Glutamatergic neuron (in vitro differentiated cells): ENCODE measurements at places on chromosomes 1 and 21. TPM values are rescaled to one million over a fixed set of nuclear protein-coding genes. Genes with fewer than 3 reads are reported as not detected.

The REN gene
- total RNA-seq, result not detected

The KCNA3 gene
- 2.7 TPM for total RNA-seq

The SLC26A9 gene
- not detected for total RNA-seq

The LRRIQ3 gene
- total RNA-seq, result 0.20 TPM

The LAPTM5 gene
- 0.56 TPM for total RNA-seq

The OXCT2 gene
- 0.37 TPM for total RNA-seq

The S100A14 gene
- not detected for total RNA-seq

The TARDBP gene
- 161 TPM for total RNA-seq

The VCAM1 gene
- total RNA-seq, result 0.98 TPM

The SLC5A9 gene
- not detected for total RNA-seq

- peak; percentile 58 for DNase-seq
These were observed 30.0 kb upstream of the SGIP1 start for GRCh38 chr1:66503841-66504470.

GRCh38 chr21:39071623-39072214 is 111.5 kb downstream of the PSMG1 start:
- no peak for DNase-seq

DNA sequence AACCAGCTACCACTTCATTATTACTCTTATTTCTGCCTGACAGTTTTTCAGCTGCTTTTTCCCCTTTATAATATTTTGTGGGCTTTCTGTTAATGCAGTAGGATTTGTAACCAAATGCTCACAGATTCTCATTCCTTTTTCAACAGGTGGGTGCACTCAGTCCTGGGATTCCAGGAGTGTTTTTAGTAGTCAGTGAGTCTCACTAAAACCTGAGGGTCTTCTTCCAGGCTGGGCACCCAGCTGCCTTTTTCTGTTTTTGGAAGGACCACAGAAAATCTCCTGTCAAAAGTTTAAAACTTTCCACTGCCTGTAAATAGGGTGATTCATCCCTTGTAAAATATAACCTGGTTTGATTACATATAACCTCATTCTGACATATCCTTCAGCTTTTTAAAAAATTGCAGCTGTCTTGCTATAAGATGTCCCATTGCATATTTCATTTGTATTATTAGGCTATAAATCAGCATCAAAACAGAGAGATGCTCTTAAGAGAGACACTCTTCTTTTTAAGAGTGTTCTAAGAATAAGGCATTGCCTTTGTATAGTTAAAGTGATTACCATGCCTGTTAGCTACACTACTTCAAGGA is 16.8 kb upstream of the CEP350 start:
- no peak for DNase-seq

DNA sequence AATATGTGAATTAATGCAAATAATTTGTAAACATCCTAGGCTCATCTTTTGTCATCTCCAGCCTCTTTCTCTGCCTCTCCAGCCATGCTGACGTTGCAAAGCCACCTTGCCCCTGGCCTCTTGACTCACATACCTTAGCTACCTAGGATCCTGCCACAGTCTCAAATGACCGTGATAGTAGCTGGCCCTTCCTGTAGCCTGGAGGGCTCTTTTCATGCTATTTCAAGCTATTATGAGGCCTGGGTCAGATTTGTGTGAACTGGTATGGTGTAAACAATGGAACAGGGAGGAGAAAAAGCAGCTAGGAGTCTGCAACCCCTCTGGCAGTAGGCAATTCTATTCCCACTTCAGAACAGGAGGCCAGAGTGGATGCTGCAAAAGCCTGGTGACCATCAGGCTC is 337.7 kb downstream of the DISC1 start:
- no peak for DNase-seq

- no peak for DNase-seq
These were observed 33.9 kb upstream of the LGALS8 start for GRCh38 chr1:236489710-236490377.

- peak; percentile 57 for DNase-seq
These were observed 506 bp downstream of the JUN start for GRCh38 chr1:58783090-58783992.

GRCh38 chr1:52204696-52205095 is 62.8 kb downstream of the ZFYVE9 start:
- no peak for DNase-seq

DNA sequence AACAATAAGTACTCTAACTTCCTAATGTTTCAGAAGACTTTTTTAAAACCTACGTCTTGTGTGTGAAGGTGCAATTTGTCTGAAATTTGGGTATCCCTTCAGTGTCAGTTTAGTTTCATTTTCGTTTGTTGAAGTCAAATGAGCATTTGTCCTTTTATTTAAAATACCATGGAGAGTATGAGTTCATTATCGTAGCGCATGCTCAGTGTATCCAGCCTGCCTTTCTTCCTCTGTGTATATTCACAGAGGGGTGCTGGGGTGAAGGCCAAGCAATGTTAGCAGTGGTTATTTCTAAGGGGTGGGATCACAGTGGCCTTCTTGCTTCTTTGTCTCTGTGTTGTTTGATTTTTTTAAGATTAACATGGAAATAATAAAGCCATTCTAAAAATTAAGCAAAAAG is 43.2 kb downstream of the CNN3 start:
- DNase-seq, result no peak

- peak; percentile 36 for DNase-seq
These were observed 1.0 kb upstream of the EFNA1 start for GRCh38 chr1:155126556-155127104.

DNA sequence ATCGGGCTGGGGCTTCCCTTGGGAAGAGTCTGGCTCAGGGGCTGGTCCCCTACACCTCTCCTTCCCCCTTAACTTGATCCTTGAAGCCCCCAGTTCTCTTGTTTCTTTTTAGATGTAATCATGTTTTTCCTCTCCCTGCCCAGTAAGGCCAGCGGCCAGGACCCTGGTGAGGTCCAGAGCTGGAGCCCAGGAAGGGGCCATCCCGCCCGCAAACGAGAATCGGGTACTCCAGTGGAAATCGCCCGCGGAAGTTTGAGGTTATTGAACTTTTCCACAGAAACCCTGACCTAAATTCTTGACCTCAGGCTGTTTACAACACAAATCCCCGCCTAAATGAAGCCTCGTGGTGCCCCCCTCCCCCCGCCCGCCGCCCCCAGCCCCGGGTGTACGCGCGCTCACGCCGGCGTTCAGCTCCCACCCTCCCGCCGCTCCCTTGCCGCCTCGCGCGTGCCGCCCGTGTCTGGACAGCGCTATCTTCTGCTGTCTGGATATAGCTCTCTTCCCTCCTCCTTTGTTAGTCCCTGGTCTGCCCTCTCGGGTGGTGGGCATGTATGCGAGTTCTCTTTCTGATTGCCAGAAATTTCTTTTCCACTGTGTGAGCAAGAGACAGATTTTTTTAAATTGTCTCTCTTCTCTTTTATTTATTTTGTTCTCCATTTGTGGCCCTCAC is 165.9 kb upstream of the CACNA1E start:
- DNase-seq, result peak; percentile 34

GRCh38 chr1:182301026-182301436 is 90.6 kb downstream of the GLUL start:
- no peak for DNase-seq

DNA sequence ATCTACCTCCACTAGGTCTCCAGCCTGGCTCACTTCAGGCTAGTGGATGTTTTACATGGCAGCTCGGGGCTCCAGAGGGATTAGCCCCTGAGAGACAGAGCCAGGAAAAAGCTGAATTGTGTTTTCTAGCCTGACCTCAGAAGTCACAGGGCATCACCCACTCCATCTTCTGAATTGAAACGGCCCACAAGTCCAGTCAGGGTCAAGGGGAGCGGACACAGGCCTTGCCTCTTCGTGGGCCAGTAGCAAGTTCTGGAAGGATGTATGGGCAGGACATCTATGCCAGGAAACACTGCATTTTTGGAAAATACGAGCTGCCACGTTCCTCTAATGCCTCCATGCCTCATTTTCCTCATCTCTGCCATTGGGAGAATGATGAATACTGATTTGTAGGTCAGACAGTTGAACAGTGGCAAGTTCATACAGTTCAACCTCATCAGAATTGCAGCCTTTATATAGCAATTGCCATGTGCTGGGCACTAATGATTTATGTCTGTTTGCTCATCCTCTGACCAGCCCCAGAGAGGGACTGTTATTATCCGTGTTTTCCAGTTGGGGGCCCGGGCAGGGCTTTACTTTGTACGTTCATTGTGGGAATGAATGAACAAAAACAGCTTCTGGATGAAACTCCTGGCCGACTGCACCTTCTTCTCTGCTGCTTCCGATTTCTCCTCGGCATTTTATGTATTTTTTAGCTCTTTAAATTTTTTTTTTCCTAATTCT is 23.2 kb upstream of the PCBP3 start:
- DNase-seq, result no peak

DNA sequence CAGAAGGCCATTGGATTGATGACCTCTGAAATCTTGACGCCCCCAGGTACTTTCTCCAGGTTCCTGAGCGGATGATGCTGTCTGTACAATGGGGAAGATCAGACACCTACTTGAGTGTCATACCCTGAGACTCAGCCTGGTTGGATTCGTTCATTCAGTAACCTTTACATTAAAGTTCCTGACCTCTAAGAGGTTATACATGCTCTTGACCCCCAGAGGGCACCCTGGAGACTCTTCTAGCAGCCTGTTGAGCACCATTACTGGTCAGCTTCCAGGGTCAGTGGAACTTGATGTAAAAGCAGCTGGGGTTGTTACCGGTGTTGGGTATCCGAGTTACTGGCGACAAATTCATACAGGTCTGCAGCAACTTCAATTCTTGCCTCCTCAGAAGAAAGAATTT is 114.3 kb upstream of the ZNF678 start:
- peak; percentile 43 for DNase-seq

GRCh38 chr1:179247923-179248322 is 18.4 kb upstream of the ABL2 start:
- no peak for DNase-seq

GRCh38 chr21:21436012-21436534 is 437.9 kb downstream of the NCAM2 start:
- no peak for DNase-seq

DNA sequence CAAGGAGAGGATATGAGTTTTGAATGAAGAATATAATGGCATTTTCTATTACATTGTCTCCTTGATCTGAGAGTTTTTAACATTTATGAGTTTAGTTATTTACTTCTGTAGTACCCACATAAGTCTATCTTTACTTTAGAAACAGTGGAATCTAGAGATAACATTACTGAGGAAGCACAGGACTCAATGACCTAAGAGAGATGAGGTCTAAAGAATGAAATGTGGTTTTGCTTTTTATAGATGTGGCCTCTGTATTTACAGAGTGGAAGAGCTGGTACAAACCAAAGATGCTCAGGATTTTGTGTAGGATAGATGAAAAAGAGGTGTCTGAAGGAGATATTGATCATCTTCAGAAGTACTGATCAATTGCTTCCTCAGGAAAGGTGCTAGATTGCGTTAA is 177.3 kb downstream of the KCTD3 start:
- DNase-seq, result no peak

DNA sequence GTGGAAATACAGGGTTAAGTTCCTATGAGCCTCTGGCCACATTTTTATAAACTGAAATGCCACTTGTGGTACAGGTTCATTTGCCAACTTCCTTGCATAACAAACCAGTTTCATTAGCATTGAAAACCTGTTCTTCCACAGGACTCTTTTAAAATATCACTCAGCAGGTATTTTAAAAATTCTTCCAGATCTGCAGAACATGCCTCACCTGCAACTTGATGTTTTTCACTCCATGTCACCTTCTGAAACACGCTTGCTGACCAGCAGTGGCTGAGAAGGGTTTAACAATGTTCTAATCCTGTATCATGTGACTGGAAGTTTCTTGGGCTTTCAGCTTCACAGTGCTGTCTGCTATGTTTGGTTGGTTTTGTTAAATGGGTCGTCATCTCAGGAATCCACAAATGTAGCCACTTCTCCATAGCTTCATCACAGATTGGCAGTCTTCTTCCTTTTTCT is 17.6 kb upstream of the CBR3 start:
- no peak for DNase-seq

DNA sequence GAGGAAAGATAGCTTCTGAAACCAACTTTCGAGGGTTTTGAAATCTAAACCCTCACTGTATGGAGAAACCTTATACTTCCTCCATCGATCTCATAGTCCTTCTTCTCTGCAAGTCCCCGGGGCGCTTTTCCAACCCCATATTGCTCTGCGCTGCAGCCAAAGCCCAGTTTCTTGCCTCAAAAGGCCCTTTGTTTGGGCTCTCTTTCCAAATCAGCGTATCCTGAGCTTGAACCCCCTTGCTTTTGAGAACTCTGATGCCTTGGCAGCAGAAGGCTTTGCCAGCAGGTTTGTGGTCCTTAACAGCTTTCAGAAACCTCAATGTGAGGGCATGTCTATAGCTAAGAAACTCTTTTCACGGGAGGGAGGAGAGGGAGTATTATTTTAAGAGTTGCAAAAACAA is 21.6 kb downstream of the PLPP3 start:
- DNase-seq, result no peak

DNA sequence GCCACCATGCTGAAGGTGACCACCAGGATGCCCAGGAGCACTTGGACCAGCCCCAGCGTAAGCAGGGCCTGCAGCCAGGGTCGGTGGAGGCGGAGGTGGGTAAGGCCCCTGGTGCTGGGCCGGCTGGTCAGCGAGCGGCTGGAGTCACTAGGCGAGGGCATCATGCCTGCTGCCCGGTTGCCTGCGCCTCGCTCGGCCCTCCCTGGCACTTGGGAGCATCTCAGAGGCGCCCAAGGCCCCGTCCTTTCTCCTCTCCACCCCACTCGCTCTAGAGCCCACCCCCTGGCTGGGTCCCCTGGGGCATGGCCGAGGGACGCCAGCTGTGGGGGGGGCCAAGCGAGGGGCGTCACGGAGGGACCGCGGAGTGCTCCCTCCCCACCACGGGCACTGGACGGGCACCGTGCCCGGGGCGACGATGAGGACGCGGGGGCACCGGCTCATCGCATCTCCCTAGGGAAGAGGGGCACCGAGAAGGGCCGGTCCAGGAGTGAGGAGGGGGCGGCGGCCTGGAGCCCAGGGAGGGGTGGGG is 505 bp downstream of the ENTREP3 start:
- DNase-seq, result peak; percentile 41

- DNase-seq, result no peak
These were observed 6.0 kb downstream of the ZCCHC17 start for GRCh38 chr1:31302709-31303441.

GRCh38 chr1:202944438-202944921 is 13.6 kb downstream of the ADIPOR1 start:
- no peak for DNase-seq

DNA sequence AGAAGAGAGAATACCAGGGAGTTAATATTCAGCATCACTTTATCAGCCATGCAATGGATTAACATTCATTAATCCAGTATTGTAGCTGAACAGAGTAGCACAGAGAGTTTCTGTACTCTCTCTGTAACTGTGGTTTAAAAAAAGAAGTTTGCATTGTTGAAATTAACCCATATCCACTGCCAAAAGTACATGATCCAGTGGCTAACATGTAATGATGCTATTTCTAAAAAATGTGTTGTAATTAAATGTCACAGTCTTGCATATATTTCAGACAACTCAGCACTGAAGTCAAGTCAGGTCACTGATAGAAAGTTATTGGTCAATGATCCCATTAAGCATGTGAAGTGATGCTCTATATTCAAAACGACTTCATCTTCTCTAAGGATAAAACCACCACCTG is 141.3 kb downstream of the NRIP1 start:
- no peak for DNase-seq

DNA sequence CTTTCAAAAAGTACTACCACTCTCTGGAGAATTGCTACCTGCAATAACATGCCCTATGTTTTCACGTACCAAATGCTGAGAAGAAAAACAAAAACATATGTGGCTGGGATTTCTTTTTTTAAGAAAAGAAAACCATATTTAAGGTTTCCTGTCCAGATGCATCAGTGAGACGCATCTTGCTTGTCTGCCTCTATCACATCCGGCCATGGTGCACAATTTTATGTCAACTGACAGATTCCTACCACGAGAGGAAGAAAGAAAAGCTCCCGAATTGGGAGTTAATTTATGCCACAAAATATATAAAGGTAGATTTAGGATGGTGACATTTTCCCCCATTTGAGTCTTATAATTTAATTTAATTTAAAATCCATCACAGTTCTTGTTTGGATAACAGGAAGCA is 62.3 kb upstream of the COL24A1 start:
- DNase-seq, result no peak
